ENCODE measurements at places on chromosomes 5 and 9. TPM values are rescaled to one million over a fixed set of nuclear protein-coding genes. Genes with fewer than 3 reads are reported as not detected.
A peak's percentile ranks its signal among the peaks of the same experiment; 100 is the strongest.

GRCh38 chr5:14081791-14082190 is 61.4 kb upstream of the TRIO start:
- no peaks in the 10 kb centered on the region for H3K4me1 ChIP-seq
- no peaks in the 10 kb centered on the region for H3K27me3 ChIP-seq
- DNase-seq: peak; percentile 23
- no peak overlapping the region for H3K27ac ChIP-seq

- peaks cover 12% of the 10 kb centered on the region for H3K27me3 ChIP-seq
- H3K4me3 ChIP-seq: no peak overlapping the region
- H3K36me3 ChIP-seq: no peaks in the 10 kb centered on the region
Observed at GRCh38 chr9:113648048-113648447, 184.5 kb downstream of the RGS3 start.

DNA sequence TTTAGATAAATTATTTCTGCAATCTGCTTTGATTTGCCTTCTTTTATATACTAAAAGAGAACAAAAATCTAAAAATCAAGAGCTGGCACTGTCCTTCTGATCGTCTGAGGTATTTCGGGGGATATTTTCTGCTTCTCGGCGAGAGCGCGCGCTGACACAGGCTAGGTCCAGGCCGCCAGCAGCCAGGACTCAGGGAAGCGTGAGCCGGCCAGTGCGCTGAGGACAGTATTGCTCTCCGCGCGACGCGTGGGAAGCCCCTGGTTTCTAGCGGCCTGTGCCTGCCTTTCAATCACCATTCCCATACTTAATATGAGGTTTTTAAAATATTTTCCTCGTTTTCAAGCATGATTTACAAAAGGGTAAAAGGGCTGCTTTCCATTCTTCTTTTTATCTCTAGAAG is 307.3 kb upstream of the IRX1 start:
- no peak overlapping the region for H3K27ac ChIP-seq
- no peak for DNase-seq
- no peak overlapping the region for H3K4me3 ChIP-seq
- no peaks in the 10 kb centered on the region for H3K4me1 ChIP-seq

GRCh38 chr5:58412081-58412480 is 47.8 kb downstream of the PLK2 start:
- H3K27ac ChIP-seq: no peak overlapping the region
- H3K36me3 ChIP-seq: no peaks in the 10 kb centered on the region
- no peaks in the 10 kb centered on the region for H3K27me3 ChIP-seq
- H3K4me1 ChIP-seq: peaks cover 25% of the 10 kb centered on the region
- DNase-seq: no peak

- no peak overlapping the region for H3K4me3 ChIP-seq
- no peak overlapping the region for H3K27ac ChIP-seq
- H3K4me1 ChIP-seq: peaks cover 20% of the 10 kb centered on the region
- H3K36me3 ChIP-seq: no peaks in the 10 kb centered on the region
Observed at GRCh38 chr9:100170556-100170955, 71.5 kb downstream of the INVS start.

DNA sequence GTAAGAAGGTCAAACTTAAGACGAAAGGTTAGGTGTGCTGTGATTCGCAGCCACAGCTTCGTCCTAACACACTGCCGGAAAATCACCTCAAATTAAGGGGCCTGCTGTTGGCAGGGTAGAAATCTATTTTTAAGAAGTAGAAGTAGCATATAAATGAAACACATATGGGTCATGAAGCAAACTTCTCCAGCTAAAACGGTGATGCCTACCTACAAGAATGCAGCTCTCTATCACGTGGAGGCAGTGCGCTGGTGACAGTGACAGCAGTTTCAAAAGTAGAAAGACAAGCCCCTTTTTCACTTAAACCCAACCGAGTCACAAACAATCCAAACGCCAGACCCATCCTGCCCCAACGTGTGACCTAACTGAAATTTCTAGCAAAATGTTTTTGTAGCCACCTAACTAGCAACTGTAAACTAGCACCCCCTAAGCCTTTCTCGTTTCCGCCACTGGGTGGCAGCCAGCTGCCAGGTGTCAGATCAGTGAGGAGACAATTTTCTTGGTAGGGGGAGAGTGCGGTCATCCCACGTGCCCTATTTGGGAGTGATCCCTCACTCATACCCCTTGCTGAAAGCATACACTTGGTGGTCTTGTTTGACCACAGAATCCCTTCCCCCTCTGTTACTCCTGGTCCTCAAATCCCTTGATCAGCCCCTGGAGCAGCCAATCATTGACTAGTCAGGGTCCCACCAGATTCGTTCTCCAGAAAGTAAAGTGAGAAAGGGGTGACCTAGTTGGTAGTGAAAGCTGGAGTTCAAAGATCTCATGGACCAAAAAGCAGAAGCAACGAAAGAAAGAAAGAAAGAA is 71.8 kb upstream of the MAMDC2 start:
- no peaks in the 10 kb centered on the region for H3K36me3 ChIP-seq
- H3K27ac ChIP-seq: peak overlapping the region; percentile 60
- peak overlapping the region; percentile 55 for H3K4me3 ChIP-seq
- DNase-seq: peak; percentile 83

GRCh38 chr5:10626473-10627013 is 62.7 kb downstream of the ANKRD33B start:
- H3K27ac ChIP-seq: no peak overlapping the region
- no peak for DNase-seq
- H3K36me3 ChIP-seq: no peaks in the 10 kb centered on the region
- H3K27me3 ChIP-seq: no peaks in the 10 kb centered on the region
- H3K4me1 ChIP-seq: 0 out of 2 replicates have a peak, but pooled peaks cover 6% of the 10 kb centered on the region
- H3K4me3 ChIP-seq: no peak overlapping the region

DNA sequence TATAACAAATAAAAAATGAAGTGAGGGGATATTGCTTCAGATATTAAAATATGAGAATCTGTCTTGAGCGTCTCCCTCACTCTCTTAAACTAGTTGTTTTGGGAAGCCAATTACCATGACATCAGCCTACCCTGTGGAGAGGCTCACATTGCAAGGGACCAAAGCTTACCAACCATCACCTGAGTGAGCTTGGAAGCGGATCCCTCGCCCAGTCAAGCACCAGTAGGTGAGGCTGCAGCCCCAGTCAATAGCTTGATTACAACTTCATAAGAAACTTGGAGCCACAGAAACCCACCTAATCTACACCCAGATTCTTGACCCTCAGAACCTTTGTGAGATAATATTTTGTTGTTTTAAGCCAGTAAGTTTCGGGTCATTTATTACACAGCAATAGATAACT is 206.2 kb downstream of the CEMIP2 start:
- no peak for DNase-seq
- H3K36me3 ChIP-seq: no peaks in the 10 kb centered on the region
- H3K4me3 ChIP-seq: no peak overlapping the region
- H3K27ac ChIP-seq: no peak overlapping the region
- H3K27me3 ChIP-seq: peaks cover 11% of the 10 kb centered on the region
- no peaks in the 10 kb centered on the region for H3K4me1 ChIP-seq

DNA sequence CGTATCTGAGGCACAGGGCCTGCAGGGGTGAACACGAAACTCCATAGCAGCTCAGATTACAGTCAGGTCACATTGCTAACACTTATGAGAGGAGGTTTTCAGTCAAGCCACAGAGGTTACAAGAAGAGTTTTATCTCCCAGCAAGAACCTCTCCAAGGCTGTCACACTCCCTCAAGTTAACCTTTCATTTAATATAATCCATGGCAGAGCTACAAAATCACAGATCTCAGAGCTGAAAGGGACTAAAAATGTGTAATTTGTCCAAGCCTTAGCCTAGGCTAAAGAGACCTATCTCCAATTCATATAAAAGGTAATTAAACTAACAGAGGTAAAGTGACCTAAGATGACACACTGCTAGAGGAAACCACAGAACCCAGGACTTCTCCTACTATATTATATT is 57.2 kb downstream of the MLANA start:
- H3K27me3 ChIP-seq: no peaks in the 10 kb centered on the region
- DNase-seq: no peak
- H3K27ac ChIP-seq: no peak overlapping the region
- H3K4me1 ChIP-seq: peaks cover 27% of the 10 kb centered on the region
- no peaks in the 10 kb centered on the region for H3K36me3 ChIP-seq

PTGR1 gene
- 74.9 TPM for total RNA-seq

DNA sequence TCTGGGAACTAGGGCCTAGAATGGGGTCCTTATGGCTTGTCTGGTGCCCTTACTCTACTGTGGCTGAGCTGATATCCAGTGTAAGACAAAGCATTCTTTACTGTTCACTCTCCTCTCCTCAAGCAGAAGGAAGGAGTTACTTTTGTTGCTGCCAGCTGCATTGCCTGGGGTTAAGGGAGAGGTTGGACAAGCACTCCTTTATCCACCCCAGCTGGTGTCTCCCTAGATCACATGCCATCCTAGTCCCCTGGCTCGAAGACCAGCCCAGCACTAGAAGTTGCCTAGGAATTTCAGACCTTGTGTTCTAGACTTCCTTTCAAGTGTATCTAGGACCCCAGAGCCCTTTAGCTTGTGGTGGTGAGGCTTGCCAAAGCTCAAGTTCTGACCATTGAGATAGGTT is 1051.5 kb upstream of the C9orf72 start:
- no peak for DNase-seq
- no peaks in the 10 kb centered on the region for H3K27me3 ChIP-seq
- H3K36me3 ChIP-seq: no peaks in the 10 kb centered on the region
- H3K4me1 ChIP-seq: no peaks in the 10 kb centered on the region
- no peak overlapping the region for H3K27ac ChIP-seq
- no peak overlapping the region for H3K4me3 ChIP-seq

OR13D1 gene
- not detected for total RNA-seq

- DNase-seq: no peak
- peaks cover 29% of the 10 kb centered on the region for H3K27me3 ChIP-seq
- no peaks in the 10 kb centered on the region for H3K4me1 ChIP-seq
- no peak overlapping the region for H3K4me3 ChIP-seq
Observed at GRCh38 chr9:132185073-132186009, 23.5 kb downstream of the NTNG2 start.

CYFIP2 gene
- total RNA-seq: 1.8 TPM

GRCh38 chr5:176619203-176619568 is 9.2 kb upstream of the GPRIN1 start:
- DNase-seq: peak; percentile 87
- H3K36me3 ChIP-seq: no peaks in the 10 kb centered on the region
- peaks cover 15% of the 10 kb centered on the region for H3K27me3 ChIP-seq
- no peak overlapping the region for H3K4me3 ChIP-seq
- H3K4me1 ChIP-seq: peaks cover 14% of the 10 kb centered on the region

SLC6A19 gene
- total RNA-seq: not detected

CCDC69 gene
- total RNA-seq: 0.13 TPM

DNM1 gene
- total RNA-seq: 12.1 TPM

DNA sequence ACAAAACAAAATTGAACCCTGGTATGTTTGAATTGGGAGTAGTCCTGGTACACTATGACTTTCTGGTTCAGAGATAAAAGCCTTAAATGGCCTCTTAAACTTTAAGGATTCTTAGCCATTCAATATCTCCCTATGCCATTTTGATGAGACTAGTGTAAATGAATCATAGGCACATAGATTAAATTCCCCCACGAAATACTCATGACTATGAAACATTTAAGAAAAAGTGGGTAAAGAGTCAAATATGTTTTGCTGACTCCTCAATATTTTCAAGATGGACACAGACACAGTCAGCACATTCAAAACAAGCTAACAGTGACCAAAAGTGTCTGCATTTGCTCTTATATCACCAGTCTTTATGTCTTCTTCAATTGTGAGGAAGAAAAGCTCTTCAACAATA is 278.3 kb downstream of the PDE4D start:
- no peak overlapping the region for H3K4me3 ChIP-seq
- peak; percentile 59 for DNase-seq
- no peaks in the 10 kb centered on the region for H3K27me3 ChIP-seq
- H3K36me3 ChIP-seq: no peaks in the 10 kb centered on the region
- H3K4me1 ChIP-seq: peaks cover 22% of the 10 kb centered on the region

GRCh38 chr9:17031546-17031945 is 103.3 kb upstream of the CNTLN start:
- no peaks in the 10 kb centered on the region for H3K27me3 ChIP-seq
- H3K36me3 ChIP-seq: no peaks in the 10 kb centered on the region
- H3K27ac ChIP-seq: no peak overlapping the region
- no peak overlapping the region for H3K4me3 ChIP-seq

DNA sequence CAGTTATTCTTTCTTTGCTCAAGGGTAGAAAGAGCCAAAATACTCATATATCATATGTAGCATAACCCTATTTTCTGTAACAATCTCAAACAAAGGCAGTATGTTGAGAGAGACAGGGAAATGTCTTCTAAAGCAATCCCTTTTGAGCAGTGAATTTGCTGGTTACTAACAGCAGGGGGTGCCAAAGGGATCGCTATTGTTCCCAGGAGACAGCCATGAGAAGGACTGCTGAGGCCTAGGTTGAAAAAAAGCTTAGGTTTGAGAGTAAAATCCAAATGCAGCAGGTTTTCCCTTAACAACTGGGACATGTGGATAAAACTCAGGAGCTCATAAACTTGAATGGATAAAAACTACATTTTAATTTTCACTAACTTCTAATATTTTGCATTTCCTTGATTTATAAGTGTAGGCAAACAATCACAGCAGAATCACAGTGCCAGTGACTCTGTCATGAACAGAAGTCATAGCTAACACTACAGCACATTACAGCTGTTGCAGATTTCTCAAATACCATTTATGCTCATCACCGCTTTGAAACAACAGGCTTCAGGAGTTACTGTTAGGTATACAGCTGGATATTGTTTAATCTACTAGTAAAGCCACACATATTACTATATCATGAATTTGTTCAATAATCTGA is 148.4 kb downstream of the MAPKAP1 start:
- peak overlapping the region; percentile 36 for H3K27ac ChIP-seq
- H3K27me3 ChIP-seq: no peaks in the 10 kb centered on the region
- peaks cover 13% of the 10 kb centered on the region for H3K4me1 ChIP-seq
- H3K36me3 ChIP-seq: no peaks in the 10 kb centered on the region
- DNase-seq: peak; percentile 86

IFNA2 gene
- total RNA-seq: not detected

GRCh38 chr9:5611321-5612184 is 17.4 kb upstream of the RIC1 start:
- no peak overlapping the region for H3K27ac ChIP-seq
- H3K36me3 ChIP-seq: no peaks in the 10 kb centered on the region
- H3K4me1 ChIP-seq: 0 out of 2 replicates have a peak, but pooled peaks cover 5% of the 10 kb centered on the region
- peak; percentile 23 for DNase-seq
- no peak overlapping the region for H3K4me3 ChIP-seq

GRCh38 chr9:76571743-76572146 is 112.8 kb downstream of the GCNT1 start:
- peak overlapping the region; percentile 56 for H3K27ac ChIP-seq
- DNase-seq: peak; percentile 44
- H3K4me1 ChIP-seq: peaks cover 17% of the 10 kb centered on the region
- no peaks in the 10 kb centered on the region for H3K27me3 ChIP-seq
- H3K4me3 ChIP-seq: peak overlapping the region; percentile 80

TMEM215 gene
- total RNA-seq: not detected

All from GM23248 (cell line).